Activated CD8-positive, alpha-beta memory T cell treated with anti-CD3 and anti-CD28 coated beads for 4 hours (primary cell): ENCODE measurements at places on chromosomes 5 and 9.

DNA sequence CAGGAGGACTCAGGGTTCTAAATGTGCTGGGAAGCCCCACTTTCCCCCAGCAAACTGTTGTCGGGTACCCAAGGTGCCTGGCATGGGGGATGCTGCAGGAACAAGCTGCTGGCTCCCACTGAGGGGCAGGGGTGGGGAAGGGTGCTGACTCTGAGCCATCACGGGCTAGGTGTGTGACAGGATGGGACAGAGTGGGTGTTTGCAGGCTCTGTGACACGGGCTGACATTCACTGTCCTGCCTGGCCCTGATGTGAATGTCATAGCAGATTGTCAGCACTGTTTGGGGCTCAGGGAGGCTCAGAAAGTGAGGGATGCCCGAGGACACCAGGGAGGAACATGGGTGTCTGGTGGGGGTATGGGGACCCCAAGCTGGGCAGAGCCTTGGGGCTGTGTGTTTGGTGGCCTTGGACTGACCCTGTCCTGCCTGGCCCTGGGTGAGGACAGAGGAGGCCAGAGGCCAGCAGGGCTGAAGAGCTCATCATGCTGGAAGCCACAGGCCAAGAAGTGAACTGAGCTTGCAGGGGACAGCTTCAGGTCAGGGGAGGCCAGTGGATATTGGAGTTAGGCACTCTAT lies 20.6 kb downstream of the WNK2 start:
- DNase-seq = no peak

- DNase-seq = no peak
Observed at GRCh38 chr5:58503390-58504046, 12.3 kb downstream of the GAPT start.

- no peak for DNase-seq
Observed at GRCh38 chr5:65809817-65810531, 88.0 kb downstream of the NLN start.

DNA sequence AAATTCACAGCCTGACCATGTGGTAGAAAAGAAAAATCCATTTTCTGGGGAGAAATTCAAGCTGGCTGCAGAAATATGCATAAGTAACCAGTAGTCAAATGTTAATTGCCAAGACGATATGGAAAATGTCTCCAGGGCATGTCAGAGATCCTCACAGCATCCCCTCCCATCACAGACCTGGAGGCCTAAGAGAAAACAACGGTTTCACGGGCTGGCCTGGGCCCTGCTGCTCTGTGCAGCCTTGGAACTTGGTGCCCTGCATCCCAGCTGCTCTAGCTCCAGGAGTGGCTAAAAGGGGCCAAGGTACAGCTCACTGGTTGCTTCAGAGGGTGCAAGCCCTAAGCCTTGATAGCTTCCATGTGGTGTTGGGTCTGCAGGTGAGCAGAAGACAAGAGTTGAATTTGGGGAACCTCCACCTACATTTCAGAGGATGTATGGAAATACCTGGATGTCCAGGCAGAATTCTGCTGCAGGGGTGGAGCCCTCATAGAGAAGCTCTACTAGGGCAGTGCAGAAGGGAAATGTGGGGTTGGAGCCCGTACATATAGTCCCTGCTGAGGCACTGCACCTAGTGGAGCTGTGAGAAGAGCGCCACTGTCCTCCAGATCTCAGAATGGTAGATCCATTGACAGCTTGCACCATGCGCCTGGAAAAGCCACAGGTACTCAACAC lies 49.7 kb downstream of the PTBP3 start:
- no peak for DNase-seq

DNA sequence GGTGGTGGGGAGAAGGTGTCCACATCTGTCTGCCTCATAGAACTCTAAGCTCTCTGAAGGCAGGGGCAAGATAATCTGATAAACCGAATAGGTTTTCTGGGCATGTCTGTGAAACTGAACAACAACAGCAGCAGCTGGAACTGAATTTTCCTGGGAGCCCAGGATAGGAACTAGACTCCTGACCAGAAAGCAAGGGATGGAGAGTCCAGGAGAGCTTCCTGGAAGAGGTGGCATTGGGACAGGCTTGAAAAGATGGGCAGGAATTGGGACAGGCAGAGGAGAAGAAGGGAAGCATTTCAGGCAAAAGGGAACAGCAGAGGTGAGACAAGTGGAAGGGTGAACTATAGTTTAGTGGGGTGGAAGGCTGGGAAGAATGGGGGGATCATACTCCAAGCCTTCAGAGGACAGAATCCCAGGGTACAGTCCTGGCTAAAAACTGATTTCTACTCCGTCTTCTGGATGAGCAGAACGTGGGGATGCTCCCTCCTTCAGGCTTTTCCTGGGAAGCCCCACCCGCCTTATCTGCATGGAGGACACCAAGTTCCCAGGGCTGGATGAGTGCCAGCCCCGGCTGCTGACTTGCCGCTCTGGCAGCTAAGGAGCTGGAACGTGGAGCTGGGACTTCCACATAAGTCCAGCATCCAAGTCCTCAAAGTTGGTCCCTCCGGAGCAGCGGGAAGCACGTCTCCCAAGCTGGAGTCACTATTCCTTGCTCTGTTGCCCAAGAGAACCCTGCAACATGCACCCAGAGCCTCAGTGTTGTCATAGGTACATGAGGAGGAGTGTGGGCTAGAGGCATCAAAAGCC lies 13.9 kb upstream of the KIF12 start:
- no peak for DNase-seq

GRCh38 chr9:120078112-120078511 lies 501.9 kb downstream of the CDK5RAP2 start:
- DNase-seq = no peak

GRCh38 chr5:137621306-137621705 lies 114.6 kb downstream of the KLHL3 start:
- no peak for DNase-seq

- DNase-seq = no peak
Observed at GRCh38 chr9:17480966-17481365, 97.9 kb upstream of the SH3GL2 start.

GRCh38 chr5:157348049-157348400 lies 82.1 kb downstream of the CYFIP2 start:
- DNase-seq = no peak

DNA sequence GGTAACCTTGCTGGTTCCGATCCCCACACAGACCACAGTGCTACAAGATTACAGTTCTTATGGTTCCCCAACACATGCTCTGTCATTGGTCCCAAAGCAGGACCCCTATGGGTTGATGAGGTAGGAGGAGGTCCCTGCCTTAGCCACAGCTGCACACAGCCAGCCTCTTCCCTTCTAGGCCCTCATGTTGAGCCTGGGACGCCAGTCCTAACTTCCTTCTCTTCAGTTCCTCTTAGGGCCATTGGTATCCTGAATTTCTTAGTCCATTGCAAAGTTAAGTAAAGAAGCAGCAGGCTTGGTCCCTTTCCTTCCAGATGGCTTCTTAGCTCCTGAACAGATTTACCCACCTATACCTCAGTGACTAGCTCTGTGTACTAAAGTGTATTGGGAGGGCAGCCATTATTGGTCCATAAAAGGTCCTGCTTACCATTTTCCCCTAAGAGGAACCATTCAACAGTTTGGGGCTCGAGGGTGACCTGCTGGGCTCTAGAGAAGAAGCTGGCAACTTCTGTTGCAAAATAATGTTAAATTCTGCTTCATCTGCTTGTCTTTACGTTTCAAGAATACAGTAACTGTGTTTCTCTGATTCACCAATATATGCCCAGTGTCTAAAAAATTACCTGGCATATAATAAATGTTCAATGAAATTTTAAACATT lies 50.2 kb downstream of the PDCD1LG2 start:
- no peak for DNase-seq

GRCh38 chr9:114643896-114644295 lies 13.7 kb downstream of the TEX53 start:
- no peak for DNase-seq

- no peak for DNase-seq
Observed at GRCh38 chr5:138778234-138778633, 25.0 kb downstream of the CTNNA1 start.

- no peak for DNase-seq
Observed at GRCh38 chr5:133048993-133049725, 2.7 kb upstream of the HSPA4 start.

GRCh38 chr5:100430268-100431195 lies 104.6 kb upstream of the FAM174A start:
- DNase-seq = peak; percentile 7

- no peak for DNase-seq
Observed at GRCh38 chr9:107348836-107349235, 65.8 kb downstream of the RAD23B start.

DNA sequence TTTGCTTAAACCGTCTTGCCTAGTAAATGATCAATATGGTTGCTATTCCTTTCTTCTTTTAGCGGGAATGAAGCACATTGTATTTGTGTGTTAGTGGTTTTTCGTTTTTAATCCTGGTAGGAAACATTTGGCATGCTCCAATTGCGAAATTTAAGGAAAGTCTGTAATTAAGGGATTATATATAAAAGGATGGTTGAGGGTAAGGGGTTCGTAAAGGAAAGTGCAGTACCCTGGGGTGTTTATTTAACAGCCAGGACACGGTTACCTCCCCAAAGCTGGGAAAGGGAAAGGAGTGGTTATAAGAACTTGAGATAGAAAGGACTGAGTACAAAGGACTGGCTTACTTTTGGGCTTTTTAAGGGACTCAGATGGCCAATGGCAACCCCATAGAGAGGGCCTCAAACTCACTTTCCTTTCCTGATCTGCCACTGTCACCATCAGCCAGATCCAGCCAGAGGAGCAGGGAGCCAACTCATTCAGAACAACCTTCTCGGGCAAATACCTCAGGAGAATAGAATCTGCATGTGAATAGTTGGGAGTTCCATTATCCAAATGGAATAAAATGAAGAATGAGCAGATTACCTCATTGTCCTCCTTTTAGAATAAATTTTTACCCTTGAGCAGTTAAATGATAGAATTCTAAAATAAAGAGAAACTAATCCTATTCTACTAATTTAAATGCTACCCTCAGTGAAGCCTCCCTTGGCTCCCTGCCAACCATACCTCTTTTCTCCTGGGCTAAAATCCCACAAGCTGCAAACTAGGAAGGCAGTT lies 117.7 kb downstream of the SNCAIP start:
- DNase-seq = no peak

DNA sequence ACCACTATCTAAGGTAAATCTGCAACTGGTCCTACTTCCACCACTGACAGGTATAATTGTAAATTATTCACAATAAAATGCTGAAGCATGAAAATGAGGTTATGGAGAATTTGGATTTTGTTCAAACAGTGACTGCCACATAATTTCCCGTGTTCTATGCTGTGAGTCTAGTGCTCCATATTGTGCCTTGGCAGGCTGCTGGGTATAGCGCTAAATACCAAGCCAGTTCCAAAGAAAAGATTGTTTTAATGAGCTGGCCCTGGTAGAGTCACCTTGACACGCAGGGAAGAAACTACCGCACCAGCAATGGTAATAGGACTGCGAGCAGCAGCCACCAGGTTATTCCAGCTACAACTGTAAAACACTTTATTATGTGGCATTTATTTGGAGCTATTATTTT lies 30.4 kb downstream of the PSMB7 start:
- DNase-seq = no peak

DNA sequence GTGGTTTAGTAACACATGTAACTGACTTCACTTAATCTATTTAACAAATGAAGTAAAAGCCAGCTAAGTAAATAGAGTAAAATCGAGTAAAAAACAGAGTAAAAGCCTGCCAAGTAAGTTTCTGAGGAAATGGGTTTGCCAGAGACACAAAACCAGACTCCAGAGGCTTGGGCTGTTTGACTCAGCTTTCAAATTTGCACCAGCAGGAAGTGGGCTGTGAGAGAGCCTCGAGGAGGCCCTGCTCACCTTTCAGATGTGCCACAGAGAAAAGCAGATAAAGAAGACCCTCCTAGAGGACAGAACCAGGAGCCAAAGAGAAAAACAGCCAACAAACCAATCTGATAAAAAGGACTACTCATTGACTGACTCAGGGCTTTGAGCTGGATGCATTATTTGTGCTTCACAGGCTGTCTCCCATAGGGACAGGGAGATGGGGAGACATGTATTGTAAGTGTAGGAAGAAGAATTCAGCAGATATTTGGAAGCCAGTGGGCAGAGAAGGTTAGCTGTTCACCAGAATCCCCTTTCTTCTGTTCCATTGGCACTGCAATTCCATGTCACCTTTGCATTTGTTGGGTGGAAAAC lies 14.4 kb upstream of the AMACR start:
- DNase-seq = no peak

GRCh38 chr9:116058421-116058820 lies 95.2 kb upstream of the PAPPA start:
- no peak for DNase-seq

- no peak for DNase-seq
Observed at GRCh38 chr5:151047814-151048425, 27.5 kb downstream of the GPX3 start.

DNA sequence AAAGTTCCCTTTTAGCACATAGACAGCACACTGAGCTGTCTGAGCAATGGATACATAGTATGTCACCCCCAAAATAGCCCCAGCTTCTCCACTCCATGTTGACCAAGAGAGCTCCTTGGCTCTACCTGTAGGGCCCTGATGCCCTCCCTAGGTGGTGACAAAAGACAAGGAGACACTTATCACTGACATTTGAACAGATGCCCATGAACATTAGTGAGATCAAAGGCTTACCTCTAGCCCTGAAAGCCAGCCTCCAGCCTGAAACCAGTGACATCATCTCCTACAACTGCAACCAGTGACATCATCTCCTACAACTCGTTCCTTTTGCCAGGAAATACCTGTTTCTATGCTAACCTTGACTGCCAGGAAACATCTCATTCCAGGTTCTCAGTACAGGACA lies 122.7 kb downstream of the FSTL4 start:
- DNase-seq = no peak

DNA sequence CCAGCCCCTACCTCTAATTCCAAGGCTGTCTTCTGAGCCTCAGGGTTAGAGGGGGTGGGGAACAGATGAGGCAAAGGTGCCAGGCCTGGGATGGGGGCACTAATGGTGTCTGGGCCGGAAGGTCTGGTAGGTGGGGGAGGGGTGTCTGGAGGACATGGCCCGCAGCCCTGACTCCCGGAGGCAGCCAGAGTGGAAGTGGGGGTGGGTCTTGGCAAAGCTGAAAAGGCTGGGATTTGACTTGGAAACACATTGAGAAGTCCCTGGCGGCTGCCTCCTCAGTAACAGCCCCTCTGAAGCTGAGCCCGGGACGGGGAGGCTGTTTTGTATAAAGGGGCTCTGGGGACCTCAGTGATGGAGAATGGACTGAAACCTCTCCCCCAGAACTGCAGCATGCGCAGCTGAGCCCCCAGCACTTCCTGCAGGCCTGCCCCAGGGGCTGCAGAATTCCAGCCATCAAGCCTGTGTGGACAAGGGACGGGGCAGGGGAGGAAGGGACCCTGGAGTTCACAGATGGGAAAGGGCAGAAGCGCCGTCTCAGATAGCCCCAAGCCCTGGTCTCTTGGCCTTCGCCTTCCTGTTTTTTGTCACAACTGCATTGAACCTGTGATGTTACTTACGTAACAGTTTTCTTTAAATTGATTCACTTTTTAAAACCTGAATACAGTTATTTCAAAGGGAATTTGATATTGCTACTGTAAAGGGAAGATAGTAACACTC lies 49.3 kb upstream of the SYNPO start:
- DNase-seq = no peak
